ENCODE measurements at places on chromosomes 1 and 21.

- H3K27me3 ChIP-seq: no peaks in the 10 kb centered on the region
- peaks cover 5% of the 10 kb centered on the region for H3K4me1 ChIP-seq
- H3K27ac ChIP-seq: peak within 1 kb of the TSS; percentile 14
- H3K36me3 ChIP-seq: peaks cover 13% of the 10 kb centered on the region
Observed at GRCh38 chr1:151036356-151036755, at the start of gene BNIPL. TSS of gene BNIPL (plus strand) at chr1:151036586. CDS start at chr1:151036726, 140 bp downstream.

- no peak for DNase-seq
- no peak overlapping the region for H3K4me3 ChIP-seq
- H3K27ac ChIP-seq: no peak overlapping the region
Observed at GRCh38 chr1:42479621-42480020, 16.5 kb downstream of the CCDC30 start.

GRCh38 chr1:31815752-31816500 is at the start of gene SPOCD1:
TSS of gene SPOCD1 (minus strand) at chr1:31816022. CDS start at chr1:31815333, 689 bp downstream.
- no peaks in the 10 kb centered on the region for H3K27me3 ChIP-seq
- H3K27ac ChIP-seq: peak within 1 kb of the TSS; percentile 41
- peak; percentile 70 for DNase-seq
- peaks cover 4% of the 10 kb centered on the region for H3K36me3 ChIP-seq
- H3K4me1 ChIP-seq: peaks cover 17% of the 10 kb centered on the region

GRCh38 chr1:67557696-67558448 is 127.1 kb upstream of the GADD45A start:
- H3K36me3 ChIP-seq: no peaks in the 10 kb centered on the region
- H3K27ac ChIP-seq: no peak overlapping the region
- H3K4me3 ChIP-seq: no peak overlapping the region

DNA sequence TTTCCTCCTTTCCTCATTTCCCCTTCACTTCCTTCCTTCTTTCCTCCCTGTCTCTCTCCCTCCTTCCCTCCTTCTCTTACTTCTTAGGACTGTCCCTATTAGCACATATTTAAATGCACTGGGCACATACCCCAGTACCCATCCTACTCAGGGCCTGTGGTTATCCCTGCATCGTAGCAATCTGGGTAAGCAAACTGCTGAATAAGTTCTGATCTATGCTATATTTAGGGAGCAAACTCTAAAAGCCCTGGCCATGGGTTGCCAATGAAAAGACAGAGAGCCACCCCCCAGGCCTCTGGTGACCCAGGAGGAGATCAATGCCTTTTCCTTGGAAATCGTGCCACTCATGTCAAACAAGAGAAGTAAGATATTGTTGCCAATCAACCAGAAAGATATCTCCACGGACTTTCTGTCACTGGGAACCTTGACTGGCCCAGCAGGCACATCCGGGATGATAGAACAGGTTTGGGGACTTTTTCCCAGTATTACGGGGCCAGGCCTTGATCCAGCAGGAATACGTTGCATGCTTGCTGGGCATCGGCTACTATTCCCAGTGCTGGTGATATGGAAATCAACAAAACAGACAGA is 5.4 kb downstream of the FAM3B start:
- H3K4me3 ChIP-seq: no peak overlapping the region
- peaks cover 43% of the 10 kb centered on the region for H3K27me3 ChIP-seq
- no peak overlapping the region for H3K27ac ChIP-seq
- DNase-seq: no peak

DNA sequence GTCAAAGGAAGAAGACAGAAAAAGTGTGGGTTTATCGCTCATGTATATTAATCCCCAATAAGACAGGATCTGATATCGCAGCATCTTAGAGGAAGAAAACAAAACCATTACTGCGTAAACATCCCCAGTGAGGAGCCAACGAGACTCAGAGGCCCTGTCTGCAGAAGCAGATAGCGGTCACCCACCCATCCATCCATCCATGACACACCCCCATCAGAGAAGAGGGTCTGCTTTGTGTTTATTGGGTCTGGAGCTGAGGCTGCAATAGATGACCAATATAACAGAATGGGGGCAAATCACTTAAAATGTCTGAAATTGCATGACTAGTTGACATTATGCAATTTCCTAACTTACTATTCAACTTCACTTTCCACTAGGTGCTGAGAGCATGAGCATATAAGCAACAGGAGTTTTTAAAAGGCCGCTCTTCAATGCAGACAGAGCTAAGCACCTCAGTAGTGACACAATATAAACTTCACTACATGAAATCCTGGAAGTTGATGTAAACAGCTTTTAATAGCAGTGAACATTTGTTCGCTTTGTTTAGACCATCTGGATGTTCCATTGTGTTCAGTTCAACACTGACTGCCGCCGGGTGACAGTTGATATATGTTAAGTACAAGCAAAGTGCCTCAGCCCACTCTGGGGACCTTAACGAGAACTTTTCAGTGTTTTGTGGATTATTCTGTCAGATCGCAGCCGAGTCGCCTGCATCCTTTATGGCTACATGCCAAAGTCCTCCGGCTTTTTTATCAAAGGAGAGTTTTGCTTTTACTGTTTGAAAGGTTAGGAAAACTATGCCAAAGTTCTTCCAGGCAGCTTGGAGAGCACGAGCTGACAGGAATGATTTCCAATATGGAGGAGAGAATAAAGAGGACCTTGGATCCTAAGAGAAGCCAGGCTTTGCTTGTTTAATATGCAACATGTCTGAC is 167.5 kb downstream of the ZNF281 start:
- H3K27me3 ChIP-seq: peaks cover 50% of the 10 kb centered on the region
- no peak overlapping the region for H3K27ac ChIP-seq
- H3K36me3 ChIP-seq: peaks cover 5% of the 10 kb centered on the region
- no peak for DNase-seq

DNA sequence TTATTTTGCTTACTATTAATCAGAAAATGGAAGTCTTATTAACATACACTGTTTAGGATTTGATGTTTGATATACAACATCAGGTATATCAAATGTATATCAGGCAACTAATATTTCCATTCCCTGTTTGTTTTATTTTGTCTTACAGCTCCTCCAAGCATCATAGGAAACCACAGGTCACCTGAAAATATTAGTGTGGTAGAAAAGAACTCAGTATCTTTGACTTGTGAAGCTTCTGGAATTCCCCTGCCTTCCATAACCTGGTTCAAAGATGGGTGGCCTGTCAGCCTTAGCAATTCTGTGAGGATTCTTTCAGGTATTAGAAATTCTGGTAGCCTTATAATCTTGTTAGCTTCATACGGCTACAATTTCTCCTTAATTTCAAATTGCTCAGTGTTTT is 318.0 kb downstream of the TPR start:
- H3K27ac ChIP-seq: no peak overlapping the region
- no peak overlapping the region for H3K4me3 ChIP-seq
- no peaks in the 10 kb centered on the region for H3K36me3 ChIP-seq
- no peak for DNase-seq

DNA sequence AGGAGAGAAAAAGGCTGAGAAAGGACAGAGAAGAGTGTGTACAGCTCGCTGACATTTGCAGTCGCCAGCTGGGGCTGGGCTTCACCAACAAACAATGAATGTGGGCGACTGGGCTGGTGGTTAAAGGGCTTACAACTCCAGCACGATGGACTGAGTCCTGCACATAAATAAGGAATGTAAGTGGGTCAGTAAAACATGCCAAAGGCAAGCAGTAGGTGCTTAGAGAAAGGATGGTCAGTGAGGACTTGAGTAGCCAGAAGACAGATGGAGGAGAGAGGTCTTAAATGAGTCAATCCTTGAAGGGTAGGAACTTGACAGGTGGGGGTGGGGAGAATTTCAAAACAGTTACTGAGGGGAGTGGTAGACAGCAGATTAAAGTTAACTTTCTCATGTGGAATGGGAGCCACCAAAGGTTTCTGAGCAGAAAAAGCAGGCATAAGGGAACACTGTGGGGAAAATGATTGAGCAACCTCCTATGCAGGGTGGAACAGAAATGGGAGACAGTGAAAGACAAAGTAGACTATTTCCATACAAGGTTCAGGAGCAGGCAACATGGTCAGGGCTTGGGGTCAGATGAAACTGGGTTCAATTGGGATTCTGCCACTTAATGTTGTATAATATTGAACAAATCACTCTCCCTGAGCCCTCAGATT is 37.4 kb downstream of the GADD45A start:
- no peaks in the 10 kb centered on the region for H3K36me3 ChIP-seq
- no peaks in the 10 kb centered on the region for H3K27me3 ChIP-seq
- H3K4me3 ChIP-seq: no peak overlapping the region
- H3K27ac ChIP-seq: no peak overlapping the region
- no peaks in the 10 kb centered on the region for H3K4me1 ChIP-seq

DNA sequence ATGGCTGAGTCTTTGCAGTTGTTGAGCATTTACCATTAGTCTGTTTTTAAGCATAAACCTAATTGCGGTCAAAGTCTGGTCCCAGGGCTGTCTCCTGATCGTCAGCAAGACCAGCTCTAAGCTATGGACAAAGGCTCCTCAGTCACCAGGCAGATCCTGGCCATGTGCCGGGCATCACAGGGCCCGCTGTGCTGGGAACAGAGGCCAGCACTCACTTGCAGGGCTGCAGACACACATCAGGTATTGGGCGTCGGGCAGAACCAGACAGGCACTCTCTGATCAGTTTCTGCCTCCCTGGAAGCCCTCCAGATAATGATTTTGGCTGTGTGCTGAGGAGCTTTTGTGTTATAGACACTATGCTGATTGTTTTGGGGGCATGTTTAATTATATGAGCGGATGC is 26.6 kb downstream of the TMEM51 start:
- H3K27ac ChIP-seq: no peak overlapping the region
- peaks cover 68% of the 10 kb centered on the region for H3K27me3 ChIP-seq
- H3K4me1 ChIP-seq: no peaks in the 10 kb centered on the region
- no peak overlapping the region for H3K4me3 ChIP-seq

GRCh38 chr1:66339944-66340343 is 194.0 kb upstream of the SGIP1 start:
- H3K27ac ChIP-seq: peak overlapping the region; percentile 82
- peaks cover 23% of the 10 kb centered on the region for H3K36me3 ChIP-seq
- H3K4me3 ChIP-seq: peak overlapping the region; percentile 68
- peaks cover 56% of the 10 kb centered on the region for H3K4me1 ChIP-seq
- DNase-seq: no peak

DNA sequence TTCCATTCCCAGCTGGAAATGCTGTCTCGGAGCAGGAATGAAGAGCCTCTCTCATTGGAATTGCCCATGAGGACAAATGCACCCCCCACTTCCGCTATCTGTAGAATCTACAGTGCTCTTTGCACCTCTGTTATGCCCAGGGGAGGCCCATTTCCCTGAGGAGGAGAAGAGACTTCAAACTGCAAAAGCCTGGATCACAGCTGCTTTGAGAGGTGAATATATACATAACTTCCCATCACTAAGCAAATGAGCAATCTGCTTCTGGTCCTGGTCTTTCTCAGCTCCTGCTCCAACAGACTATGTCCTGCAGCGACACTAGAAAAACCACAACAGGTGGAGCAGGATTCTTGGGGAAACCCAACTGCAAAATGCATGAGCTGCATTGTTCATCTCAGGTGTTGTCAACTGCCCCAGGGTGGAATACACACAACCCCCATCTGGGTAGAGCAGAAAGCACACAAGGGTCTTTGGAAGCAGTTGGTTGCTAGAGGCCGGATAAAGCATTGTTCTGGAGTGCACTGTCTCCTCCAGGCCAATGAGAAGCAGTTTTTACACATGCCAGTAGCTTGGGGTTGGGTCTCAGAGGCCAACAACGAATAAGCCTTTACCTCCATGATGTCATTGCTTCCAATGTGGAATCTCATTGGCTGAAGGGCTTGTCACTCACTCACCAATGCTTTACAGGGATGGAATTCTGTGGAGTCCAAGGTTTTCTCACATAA is 67.7 kb upstream of the RAB4A start:
- no peak overlapping the region for H3K4me3 ChIP-seq
- no peaks in the 10 kb centered on the region for H3K36me3 ChIP-seq
- no peak overlapping the region for H3K27ac ChIP-seq
- peaks cover 27% of the 10 kb centered on the region for H3K4me1 ChIP-seq
- no peaks in the 10 kb centered on the region for H3K27me3 ChIP-seq
- no peak for DNase-seq

DNA sequence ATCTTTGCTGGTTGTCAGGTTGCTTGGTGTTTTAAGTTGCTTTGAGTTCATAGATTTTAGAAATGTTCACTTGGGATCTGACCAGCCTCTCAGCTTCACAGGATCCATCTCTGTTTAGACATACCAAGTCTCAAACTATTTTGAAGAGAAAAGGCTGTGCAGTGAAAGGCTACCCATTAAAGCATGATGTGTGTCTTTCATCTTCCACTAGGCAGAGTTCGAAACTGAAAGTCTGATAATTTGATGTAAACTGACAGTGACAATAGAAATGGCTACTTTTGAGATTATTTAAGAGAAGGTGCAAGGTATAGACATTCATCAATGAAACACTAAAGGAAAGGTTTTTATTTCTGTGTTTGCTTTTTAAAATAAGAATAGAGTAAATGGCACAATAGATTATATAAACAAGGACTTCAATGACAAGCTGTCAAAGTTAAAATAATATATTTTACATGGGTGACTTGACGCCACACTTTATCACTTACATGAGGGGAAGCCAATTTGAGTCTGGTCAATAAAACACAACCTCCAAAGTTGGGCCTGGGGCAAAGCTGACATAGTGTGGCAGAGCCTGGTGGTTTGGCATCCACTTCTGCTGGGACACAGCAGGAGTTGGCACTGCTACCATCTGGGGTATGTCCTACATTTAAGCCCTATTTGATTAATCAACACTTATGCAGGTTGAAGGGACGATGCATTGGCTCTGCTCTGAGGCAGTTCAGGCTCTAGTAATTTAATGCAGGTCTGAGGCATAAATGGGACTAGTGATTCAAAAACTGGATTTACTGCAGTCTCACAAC is 197.7 kb downstream of the CRB1 start:
- H3K4me3 ChIP-seq: no peak overlapping the region
- no peak for DNase-seq
- H3K36me3 ChIP-seq: no peaks in the 10 kb centered on the region
- H3K27ac ChIP-seq: no peak overlapping the region
- no peaks in the 10 kb centered on the region for H3K27me3 ChIP-seq
- H3K4me1 ChIP-seq: no peaks in the 10 kb centered on the region

DNA sequence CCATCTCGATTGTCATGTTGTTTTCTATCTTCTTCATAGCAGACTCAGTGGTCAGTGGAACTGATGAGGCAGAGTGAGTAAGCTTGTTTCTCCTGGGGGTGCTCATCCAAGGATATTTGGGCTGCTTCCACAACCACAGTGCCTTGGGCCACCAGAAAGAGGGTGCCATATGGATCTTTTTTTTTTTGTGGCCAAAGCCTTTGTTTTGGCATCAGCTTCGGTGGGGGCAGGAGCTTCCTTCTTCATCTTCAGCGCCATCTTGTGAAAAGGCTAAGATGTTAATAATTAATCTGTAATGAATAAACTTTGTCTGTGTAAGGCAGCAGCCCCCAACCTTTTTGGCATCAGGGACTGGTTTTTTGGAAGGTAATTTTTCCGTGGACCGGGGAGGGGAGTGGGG is 6.6 kb upstream of the PLPP3 start:
- no peaks in the 10 kb centered on the region for H3K4me1 ChIP-seq
- H3K36me3 ChIP-seq: no peaks in the 10 kb centered on the region
- DNase-seq: no peak
- H3K27ac ChIP-seq: no peak overlapping the region
- H3K4me3 ChIP-seq: no peak overlapping the region
- H3K27me3 ChIP-seq: peaks cover 8% of the 10 kb centered on the region

Measured in central memory CD8-positive, alpha-beta T cell (primary cell).